HepG2 (cell line): ENCODE measurements at places on chromosomes 3 and 15. TPM values are rescaled to one million over a fixed set of nuclear protein-coding genes. Genes with fewer than 3 reads are reported as not detected.
A peak's percentile ranks its signal among the peaks of the same experiment; 100 is the strongest.

DNA sequence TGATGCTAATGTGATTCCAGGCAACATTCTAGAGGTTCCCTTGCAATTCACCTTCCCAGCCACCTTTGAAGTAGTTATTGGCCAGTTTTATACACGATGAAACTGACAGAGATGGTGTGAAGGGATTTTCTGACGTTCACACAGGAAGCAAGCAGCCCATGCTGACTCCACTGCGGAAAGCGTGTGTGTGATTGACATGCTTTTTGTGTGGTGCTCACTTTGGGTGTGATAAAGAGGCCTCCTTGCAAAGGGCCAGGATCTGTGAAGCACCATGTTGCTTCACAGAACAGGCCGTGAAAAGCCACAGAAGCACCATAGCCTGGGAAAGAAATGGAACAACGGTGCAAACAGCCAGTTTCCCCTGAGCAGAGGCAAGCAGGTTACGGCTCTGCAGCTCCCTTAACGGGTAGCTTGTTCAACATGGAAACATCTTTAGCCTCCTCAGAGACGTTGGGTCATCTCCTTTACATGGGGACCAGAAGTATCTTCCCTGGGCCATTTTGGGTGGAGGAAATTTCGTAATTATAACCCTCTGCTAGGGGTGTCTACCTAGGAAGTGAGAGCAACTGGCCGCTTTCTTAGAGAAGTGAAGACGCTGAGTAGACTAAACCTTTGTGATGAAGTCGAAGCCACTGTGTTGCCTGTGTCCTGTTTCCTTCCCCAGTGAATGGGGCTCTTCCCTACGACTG is 108.5 kb downstream of the APBA2 start:
- DNase-seq: no peak

- DNase-seq: no peak
Measured at GRCh38 chr3:31815631-31816440, 165.2 kb downstream of the OSBPL10 start.

DNA sequence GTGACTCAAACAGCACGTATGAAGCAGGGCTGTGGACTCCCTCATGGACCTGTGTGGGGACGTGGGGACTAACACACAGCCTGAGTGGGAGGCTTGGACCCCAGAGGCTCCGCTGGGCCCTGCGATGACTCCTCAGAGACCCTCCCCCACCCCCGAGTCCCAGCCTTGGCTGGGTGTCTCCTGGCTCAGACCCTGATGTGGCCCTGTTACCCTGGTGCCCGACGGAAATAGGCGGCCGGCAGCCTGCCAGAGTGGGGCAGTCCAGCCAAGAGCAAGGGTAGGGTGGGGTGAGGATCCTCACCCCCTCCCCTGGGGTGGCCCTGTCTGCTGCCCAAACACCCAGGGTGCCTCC is 15.3 kb downstream of the TNK2 start:
- no peak for DNase-seq

DNA sequence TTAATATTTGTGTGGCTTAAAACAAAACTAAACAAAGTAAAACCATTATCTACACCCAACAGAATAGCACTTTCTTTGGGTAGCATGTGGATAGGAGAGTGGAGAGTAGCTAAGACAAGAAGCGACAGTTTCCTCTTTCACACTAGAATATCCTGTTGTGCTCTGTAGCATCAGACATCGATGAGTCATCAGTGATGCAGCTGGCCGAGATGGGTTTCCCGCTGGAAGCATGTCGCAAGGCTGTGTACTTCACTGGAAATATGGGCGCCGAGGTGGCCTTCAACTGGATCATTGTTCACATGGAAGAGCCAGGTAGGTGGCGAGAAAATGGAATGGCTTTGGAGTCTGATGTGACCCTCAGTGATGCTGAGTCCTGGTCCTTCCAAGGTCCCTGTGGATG is 108.1 kb downstream of the USP13 start:
- peak; percentile 24 for DNase-seq

Gene RLBP1
- polyA plus RNA-seq: 0.07 and 0.22 TPM in 2 replicates

- DNase-seq: no peak
Measured at GRCh38 chr15:84079885-84080777, 155.4 kb upstream of the GOLGA6L4 start.

Gene KNG1
- polyA plus RNA-seq: 6.5 and 8.1 TPM in 2 replicates

DNA sequence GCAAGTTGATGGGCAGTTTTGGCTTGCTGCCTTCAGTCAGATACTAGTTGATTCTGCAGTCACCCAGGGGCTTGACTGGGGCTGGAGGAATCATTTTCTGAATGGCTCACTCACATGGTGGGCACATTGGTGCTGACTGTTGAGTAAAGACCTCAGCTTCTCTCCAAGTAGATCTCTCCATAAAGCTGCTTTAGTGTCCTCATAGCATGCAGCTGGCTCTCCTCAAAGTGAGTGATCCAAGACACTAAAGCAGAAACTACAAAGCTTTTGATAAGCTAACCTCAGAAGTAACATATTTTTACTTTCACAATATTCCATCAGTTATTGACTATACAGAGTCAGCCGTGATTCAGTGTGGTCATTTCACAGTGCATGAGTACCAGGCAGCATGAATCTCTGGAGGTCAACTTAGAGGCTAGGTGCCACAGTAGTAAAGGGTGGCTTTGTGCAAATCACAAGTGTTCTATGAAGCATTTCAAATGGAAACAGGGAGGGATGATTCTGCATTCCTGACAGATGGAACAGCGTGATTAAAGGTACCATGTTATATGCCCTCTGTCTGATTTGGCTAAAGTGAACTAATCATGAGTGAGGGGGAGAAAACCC is 24.3 kb upstream of the ATP8B4 start:
- DNase-seq: no peak

DNA sequence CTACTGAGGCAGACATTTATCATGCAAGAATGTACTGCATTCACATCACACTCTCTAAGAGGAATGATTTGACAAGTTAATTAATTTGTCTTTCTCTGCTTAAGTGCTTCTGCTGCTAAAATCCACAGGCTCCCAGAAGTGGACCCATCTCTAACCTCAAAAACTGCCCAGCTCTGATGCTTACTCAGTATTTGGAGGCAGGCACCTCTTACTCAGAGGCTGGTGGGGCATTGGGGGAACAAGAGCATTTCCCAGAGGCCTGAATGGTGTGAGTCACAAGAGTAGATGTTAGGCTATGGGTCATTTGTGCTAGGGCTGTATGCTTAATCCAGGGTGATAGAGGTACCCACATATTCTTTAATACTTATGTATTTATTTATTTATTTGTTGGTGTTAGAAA is 34.4 kb upstream of the HCN4 start:
- no peak for DNase-seq

DNA sequence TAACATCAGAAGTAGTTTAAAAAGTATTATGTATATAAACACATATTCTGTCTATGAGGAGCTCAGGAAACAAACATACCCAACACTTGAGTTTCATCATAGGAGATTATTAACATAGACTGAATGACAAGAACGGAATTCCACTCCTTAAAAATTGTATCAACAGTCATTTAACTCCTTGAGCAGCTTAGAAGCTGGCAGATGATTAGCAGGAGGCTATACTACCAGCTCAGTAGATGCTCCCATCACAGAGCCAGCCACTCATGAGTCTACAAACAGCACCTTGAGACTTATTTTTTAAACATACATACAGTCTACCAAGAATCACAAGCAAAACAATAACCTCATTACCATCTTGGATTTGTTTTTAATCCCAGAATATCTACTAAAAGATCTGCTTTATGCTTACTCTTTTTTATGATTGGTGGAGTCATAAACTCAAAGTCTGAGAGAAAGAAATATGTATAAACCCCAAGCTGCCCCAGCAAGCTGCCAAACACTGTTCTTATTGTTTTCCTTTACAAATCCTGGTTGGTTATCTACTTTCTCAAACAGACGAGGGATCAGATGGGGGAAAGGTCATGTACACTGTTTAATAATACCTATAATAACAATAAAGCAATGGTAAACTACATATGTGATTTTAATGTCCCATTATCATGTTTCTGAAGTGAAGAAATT is 59.5 kb downstream of the CBLB start:
- DNase-seq: peak; percentile 74

- no peak for DNase-seq
Measured at GRCh38 chr15:43210172-43210745, 10.6 kb downstream of the EPB42 start.

Gene CLDN1
- polyA plus RNA-seq: 39.2 and 51.6 TPM in 2 replicates

- DNase-seq: no peak
Measured at GRCh38 chr15:65050270-65050669, 5.1 kb downstream of the SLC51B start.

DNA sequence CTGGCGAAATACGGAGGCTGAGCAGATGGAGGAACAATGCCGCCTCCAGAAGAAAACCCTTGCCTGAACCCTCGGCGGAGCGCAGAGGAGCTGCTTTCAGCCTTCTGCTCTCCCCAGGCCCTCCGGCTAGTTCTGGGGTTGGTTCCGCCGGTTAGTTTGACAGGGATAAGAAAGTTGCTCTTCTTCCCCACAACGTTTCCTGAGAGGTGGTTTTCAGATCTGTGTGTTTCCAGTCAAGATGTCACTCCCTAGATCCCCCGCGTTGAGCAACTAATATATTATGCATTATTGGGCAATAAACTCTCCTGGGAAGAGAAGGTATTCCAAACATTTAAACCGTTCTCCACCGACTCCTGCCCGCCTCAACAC is 551 bp downstream of the NLGN1 start:
- no peak for DNase-seq

GRCh38 chr3:153881201-153881600 is 240.0 kb upstream of the ARHGEF26 start:
- no peak for DNase-seq

GRCh38 chr15:37246065-37246464 is 145.7 kb upstream of the MEIS2 start:
- DNase-seq: no peak

DNA sequence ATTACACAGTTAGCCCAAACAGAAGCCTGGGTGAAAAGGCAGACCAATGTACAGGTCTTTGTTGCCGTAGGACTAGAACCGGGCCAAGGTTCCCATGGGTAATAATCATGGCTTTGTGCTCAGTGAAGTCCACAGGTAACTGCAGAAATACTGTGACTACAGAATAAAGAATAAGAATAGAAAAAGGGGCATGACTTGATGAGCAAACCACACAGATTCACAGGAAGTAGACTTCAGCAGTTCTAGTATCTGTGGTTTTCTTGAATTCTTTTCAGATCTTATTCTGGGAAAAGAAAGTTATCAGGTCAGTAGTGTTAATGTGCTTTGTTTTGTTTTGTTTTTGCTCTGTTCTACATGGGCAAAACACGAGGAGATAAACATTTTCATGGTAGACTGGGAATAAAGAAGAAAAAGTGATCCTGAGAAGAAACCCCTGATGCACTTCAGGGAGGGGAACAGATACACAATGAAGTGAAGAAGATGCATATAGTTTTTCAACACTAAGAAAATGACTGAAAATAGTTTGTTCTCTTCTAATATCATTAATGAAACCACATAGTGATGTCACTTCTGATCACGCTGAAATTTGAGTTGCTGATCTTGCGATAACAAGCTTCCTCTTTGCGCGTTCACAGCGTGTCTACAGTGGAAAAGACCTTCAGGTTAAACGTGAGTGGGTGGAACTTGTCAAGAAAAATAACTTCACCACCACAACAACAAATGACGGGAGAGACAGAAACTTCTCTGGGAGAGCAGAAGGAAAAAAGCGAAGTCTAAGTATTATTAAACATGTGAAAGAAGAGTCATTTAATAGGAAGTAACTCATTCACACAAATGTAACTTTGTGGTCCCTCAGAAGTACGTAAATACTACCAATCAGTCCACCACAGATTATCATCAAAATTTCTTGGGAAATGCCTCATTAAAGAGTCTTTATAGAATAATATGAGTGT is 315.8 kb upstream of the SATB1 start:
- DNase-seq: no peak

GRCh38 chr15:31157644-31158069 is 56.1 kb upstream of the TRPM1 start:
- DNase-seq: peak; percentile 98

GRCh38 chr15:101052031-101052620 is 133.0 kb downstream of the LRRK1 start:
- DNase-seq: no peak

- no peak for DNase-seq
Measured at GRCh38 chr3:143182866-143183664, 63.5 kb downstream of the CHST2 start.

DNA sequence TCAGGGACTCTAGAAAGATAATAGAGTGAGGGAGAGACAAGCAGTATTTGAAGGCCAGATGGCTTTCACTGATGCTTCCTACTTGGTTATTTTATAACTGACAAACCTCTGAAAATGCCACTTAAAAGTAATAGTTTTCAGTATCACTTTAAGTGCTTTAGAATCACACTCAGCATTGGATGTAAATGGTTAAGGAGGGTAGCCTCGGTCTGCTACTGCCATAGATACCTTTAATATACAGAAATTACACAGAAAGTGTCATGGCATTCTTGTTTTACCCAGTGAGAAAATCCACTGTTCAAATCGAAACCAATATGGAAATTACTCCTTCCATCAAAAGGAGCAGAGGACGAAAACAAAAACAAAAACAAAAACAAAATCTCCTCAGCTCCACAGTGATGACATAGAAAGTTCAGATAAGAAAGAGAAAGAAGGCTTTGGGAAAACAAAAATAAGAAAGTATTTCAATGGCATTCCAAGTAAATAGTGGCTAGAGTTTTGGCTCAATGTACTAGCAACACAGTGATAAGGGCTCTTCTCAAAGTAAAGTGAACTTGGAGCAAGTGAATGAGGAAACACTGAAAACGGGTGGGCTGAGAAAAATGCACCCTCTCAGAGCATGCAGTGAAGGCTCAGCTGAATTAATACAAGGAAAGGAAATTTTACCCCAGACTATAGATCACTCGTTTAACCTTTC is 43.2 kb upstream of the CD47 start:
- DNase-seq: no peak

Gene ATP13A5
- not detected in 2 replicates for polyA plus RNA-seq

DNA sequence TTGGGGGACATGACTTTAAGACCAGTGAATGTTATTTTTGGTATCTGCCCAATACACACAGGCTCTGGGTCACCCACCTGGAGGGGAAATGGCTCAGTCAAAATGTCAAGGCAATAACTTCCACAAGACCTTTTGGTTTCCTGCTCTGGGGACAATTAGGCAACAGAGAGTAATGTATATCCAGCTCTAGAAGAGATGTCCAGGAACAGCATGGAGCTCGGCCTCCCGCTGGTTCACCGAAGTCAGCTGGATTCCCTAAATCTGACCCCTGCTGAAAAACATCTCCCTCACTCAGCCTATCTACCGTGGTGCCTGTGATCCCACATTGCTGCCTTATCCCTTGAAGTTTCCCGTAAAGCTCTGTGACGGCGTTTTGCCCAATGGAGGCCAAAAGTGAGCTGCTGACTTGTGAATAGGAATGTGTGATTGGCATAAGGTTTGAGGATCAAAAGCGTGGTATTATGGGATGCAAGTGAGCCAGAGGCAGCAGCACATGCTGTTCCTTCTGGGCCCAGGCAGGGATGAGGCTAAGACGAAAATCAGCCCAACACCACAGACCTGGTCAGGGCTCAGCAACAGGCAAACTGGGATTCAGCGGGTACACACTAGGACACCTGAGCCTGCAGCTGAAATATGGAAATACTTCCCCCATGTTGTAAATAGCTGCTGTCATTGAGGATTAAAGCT is 47.2 kb upstream of the SLC6A11 start:
- DNase-seq: no peak

GRCh38 chr3:40810813-40811212 is 286.1 kb downstream of the ZNF621 start:
- no peak for DNase-seq

- DNase-seq: no peak
Measured at GRCh38 chr15:57393061-57393460, 16.8 kb downstream of the CGNL1 start.

- no peak for DNase-seq
Measured at GRCh38 chr3:52896151-52896550, 1.2 kb downstream of the STIMATE start.

- DNase-seq: peak; percentile 42
Measured at GRCh38 chr15:73273181-73274002, 95.4 kb downstream of the HCN4 start.
